ENCODE measurements at places on chromosomes 11 and 22.

GRCh38 chr22:44928136-44928463 lies 81.7 kb downstream of the PHF21B start:
- no peak for DNase-seq

- no peak for DNase-seq
These were observed 26.4 kb upstream of the ADORA2A start for GRCh38 chr22:24400726-24401596.

DNA sequence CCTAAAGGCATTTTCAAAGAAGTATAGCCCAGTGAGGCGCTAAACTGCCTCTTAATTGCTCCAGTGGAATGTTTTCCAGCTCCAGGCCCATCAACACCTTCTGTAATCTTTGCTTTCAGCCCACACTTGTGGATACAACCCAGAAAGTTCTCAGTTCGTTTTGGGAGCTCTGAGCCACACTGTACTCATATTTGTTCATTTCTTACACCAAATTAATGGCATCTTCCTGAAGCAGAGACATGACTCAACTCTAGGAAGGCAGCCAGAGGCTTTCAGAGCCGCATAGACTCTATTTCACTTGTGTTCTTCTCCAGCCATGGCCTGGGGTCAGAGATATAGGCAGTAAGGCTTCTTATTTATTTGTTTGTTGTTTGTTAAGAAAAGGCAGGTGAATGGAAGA lies 175.5 kb upstream of the NCAM1 start:
- no peak for DNase-seq

- no peak for DNase-seq
These were observed 27.5 kb downstream of the KIAA0930 start for GRCh38 chr22:45212992-45213751.

DNA sequence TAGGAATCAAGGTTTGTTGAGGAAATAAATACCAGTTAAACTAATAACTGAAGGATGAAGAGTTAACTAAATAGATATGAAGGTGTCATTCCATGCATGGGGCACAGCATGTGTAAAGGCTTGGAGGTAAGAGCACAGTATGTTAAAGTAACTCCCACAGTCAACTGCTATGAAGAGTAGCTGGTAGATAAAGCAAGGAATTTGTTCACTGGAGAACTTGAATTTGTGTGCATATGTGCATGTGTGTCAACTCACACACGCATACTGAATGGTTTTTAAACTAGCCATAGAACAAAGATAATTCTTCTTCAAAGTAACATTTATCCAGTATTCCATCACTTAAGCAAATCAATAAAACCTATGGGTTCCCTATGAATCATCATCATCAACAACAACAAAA lies 135.9 kb downstream of the FAM76B start:
- no peak for DNase-seq

- DNase-seq: no peak
These were observed 17.1 kb downstream of the PATZ1 start for GRCh38 chr22:31329029-31329428.

DNA sequence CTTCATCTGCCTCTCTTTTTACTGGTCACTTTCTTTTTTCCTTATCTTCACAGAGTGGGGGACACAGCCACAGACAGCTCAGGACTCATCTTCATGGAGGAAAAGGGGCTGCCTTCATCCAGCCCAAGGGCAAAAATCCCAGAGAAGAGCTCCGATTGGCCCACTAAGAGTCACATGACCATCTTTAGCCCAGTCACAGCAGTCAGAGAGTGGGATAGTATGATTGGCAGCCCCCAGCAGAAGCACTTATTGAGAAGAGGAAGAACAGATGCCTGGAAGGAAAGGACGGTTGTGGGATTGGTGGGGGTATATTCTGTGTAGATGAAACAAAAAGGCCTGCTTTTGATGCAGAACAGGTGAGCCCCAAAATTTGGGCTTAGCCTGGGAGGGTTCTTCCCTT lies 77.8 kb downstream of the MN1 start:
- DNase-seq: no peak

DNA sequence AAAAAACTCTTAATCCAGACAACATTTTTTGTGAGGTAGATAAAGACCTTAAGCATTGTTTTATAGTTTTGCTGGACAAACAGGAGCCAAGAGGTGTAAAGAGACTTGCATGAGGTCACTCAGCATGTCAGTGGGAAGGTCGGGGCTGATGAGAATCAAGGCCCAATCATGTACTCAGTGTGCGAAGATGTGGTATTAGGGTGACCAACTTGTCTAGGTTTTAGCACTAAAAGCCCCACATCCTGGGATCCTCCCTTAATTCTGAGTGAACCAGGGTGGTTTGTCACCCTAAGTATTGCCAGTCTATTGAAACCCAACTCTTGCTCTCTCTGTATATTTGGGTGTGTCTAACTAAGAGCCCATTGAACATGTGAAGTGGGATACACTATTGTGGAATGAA lies 19.5 kb upstream of the SORL1-AS1 start:
- no peak for DNase-seq

GRCh38 chr11:88102598-88102934 lies 72.7 kb downstream of the RAB38 start:
- no peak for DNase-seq

GRCh38 chr11:134652586-134653255 lies 240.7 kb upstream of the B3GAT1 start:
- DNase-seq: no peak
